ENCODE measurements at places on chromosomes 13 and 19.

- DNase-seq = no peak
Observed at GRCh38 chr13:113471844-113472243, 18.6 kb upstream of the ADPRHL1 start.

DNA sequence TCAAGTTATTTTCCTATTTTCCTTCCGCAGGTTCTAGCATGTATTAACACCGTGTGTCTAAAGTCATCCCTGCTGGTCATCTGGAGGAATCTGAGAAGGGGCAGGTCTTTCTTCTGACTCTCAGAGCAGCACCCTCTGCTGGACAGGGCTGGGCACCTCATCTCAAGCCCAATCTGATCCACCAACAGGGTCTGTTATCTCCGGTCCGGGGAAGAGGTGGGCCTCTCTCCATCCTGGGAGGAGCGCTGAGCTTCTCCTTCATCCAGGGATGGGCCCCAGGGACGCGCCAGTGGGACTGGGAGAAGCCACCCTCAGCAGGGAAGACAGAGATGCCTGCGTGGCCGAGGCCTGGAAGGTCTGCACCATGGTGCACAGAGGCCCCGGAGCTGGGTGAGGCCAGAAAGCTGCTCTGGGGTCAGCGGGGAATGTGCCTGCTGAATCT is 26.0 kb upstream of the ZNF331 start:
- DNase-seq = no peak

DNA sequence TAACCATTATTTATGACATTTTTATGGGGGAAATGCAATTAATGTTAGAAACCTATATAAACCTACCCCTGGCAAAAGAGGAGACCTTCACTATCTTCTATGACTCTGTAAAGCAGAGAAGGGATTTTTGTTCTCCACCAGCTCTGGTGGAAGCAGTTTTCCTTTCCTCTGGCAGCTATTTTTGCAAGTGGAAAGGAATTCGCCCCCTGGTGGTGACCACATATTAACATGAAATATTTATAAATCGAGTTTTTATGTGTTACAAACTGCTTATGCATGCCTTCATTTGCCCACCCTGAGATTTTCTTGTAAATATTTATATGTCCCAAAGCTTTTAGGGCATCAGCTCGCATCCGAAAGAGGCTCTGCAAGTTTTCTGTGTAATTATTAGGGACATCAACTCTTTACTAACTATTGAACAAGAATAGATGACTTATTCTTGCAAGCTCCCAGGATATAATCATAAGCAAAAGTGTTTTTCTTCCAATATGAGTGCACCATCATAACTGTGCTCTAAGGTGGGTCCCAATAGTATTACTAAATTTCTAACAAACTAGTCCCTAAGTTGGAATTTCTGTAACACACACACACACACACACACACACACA is 62.4 kb downstream of the SERTM1 start:
- DNase-seq = no peak

GRCh38 chr13:93307651-93308050 is 81.0 kb downstream of the GPC6 start:
- DNase-seq = no peak

GRCh38 chr19:12272980-12273901 is 21.4 kb downstream of the ZNF44 start:
- DNase-seq = no peak

DNA sequence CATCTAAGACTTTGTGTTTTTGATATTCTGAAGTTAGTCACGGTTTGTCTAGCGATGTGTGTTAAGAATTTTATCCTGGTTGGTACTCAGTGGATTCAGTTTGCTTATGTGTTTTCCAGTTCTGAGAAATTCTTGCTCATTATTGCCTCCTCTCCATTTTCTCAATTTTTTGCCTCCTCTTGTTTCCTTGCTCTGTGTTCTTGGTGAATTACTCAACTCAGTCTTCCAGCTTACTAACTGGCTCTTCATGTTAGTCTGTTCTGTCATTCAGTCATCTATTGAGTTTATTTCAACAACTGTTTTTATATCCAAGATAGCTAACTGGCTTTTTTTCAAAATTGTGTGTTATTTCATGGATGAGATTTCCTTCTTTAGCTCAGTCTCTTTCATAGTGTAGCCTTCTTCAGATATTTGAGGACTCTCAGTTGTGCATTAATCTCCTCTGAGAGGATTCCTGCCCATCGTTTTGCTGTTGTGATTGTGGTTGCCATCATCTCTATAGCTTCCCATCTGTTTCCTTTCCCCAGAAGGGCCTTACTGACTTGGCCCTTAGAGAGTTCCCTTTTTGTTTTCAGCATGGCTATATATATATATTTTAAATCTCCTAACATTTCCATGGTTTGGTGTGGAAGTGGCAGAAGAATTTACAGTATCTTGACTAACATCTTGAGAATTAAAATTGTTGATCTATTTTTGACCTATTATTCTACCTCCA is 6.2 kb downstream of the SETDB2 start:
- no peak for DNase-seq

GRCh38 chr19:39987167-39987566 is 9.7 kb upstream of the ZNF546 start:
- DNase-seq = no peak

DNA sequence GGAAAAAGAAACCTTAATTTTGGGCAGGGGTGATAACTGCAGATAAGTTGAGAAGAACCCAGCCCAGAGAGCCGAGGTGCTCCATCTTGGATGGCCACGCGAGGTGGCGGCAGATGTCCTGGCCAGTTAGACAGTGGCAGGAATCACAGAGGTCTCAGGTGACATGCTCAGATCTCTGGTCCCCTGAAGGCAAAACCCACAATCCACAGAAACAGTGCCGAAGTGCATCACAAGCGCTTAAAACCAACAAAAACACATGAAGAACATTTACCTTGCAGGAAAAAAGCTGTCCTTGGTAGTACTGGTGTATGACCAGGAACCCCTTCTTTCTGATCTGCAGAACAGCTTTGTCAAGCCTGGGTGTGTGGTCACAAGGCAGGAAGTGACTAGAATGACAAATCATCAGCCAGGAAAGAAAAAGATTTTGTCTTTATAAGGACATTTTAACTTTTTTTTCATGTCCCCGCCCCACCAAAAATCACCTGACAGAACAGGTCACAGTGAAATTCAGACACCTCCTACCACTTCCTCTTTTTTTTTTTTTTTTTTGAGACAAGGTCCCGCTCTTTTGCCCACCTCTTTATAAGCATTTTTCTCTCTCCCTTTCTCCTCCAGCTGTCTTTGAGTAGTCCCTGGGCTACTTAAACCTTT is at the start of gene LCP1:
Gene LCP1, minus strand, starts transcription at position 338 of the 651 bp plus-strand sequence. CDS start 22,515 bp downstream, outside the sequence.
- no peak for DNase-seq

GRCh38 chr13:104577071-104577815 is 1511.0 kb upstream of the SLC10A2 start:
- DNase-seq = no peak

DNA sequence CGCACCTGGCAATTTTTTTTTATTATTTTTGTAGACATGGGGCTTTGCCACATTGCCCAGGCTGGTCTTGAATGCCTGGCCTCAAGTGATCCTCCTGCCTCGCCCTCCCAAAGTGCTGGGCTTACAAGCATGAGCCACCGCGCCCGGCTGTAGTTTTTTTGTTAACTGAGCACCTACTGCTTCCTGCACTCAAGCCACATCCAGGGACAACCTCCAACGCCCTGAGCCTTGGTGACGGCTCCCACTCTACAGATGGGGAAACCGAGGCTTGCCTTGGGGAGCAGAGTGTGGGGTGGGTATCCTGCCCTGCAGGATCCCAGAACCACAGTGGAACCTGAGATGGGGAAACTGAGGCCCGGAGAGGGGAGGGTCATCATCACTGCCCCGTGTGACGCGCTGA is 3.0 kb downstream of the ELANE start:
- no peak for DNase-seq

DNA sequence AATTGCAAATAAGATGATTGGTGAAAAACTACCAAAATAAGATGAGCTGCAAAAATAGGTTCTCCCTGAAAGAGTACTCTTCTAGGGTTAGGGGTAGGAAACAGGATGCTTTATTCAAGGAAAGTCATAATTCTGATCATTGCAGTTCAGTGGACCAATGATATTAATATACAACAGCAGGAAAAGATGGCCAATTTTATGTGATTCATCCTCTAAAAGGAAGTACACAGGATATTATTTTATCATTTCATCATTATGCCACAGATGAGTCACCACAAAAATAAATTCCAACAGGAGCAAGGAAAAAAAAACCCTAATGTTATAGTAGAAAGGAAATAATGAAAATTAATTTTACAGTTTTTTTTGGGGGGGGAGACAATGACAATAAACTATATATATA is 205.0 kb downstream of the NALCN start:
- no peak for DNase-seq

Measured in NCI-H1417 treated with DMSO at 0.1 percent for 48 hours (cell line).